ENCODE measurements at places on chromosomes 7 and 10. TPM values are rescaled to one million over a fixed set of nuclear protein-coding genes. Genes with fewer than 3 reads are reported as not detected.

Gene ATOH7
- not detected for total RNA-seq

DNA sequence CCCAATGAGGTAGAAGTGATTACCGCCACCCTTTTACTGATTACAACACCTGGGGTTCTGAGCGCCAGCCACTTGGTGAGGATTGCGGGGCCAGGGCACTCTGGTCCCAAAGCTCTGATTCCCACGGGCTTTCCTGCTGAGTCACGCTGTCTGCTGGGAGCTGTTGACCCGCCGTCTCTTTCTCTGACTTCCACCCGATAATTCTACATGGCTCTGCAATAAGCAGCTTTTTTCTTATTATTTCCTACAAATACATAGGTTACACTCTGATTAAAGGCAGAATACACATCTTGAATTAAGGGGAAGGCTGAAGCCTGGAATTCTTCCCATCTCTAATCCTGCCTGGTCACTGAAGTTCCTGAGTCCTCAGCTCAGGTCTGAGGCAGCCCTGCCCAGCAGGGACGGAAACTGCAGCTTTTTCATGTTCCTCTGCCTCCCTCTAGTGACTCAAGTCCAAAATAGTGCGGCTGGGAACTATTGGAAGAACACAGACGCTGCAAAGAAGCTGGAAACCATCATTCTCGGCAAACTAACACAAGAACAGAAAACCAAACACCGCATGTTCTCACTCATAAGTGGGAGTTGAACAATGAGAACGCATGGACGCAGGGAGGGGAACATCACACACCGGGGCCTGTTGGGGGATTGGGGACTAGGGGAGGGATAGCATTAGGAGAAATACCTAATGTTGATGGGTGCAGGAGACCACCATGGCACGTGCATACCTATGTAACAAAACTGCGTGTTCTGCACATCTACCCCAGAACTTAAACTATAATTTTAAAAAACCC lies 178.3 kb downstream of the PRKCQ start:
- DNase-seq, result peak; percentile 71

GRCh38 chr10:131775833-131776232 lies 125.0 kb upstream of the PPP2R2D start:
- no peak for DNase-seq

DNA sequence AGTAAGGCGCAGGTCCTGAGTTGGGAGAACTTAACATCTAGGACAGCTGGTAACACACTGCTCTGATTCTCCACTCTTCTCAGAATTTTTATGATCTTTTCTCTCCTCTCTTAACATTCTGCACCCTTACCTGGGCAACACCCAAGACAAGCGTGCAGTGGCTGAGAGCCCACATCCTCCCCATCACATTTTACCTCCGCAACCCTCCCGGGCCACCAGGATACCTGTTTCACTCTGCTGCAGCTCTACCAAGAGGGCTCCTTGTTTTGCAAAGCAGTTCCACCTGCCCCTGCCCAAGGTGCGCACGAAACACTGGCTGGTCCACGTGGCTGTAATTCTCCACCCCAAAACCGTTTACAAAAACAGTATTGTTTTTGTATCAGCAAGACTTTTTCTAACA lies 81.5 kb downstream of the ITIH5 start:
- no peak for DNase-seq

- DNase-seq, result no peak
These were observed 27.5 kb downstream of the STRA8 start for GRCh38 chr7:135260930-135261721.
